AG04450 (cell line): ENCODE measurements at places on chromosomes 6 and 20.

GRCh38 chr20:31861135-31861384 is 9.3 kb downstream of the DUSP15 start:
- DNase-seq, result no peak

GRCh38 chr6:106275692-106276091 is 49.9 kb downstream of the ATG5 start:
- no peak for DNase-seq

DNA sequence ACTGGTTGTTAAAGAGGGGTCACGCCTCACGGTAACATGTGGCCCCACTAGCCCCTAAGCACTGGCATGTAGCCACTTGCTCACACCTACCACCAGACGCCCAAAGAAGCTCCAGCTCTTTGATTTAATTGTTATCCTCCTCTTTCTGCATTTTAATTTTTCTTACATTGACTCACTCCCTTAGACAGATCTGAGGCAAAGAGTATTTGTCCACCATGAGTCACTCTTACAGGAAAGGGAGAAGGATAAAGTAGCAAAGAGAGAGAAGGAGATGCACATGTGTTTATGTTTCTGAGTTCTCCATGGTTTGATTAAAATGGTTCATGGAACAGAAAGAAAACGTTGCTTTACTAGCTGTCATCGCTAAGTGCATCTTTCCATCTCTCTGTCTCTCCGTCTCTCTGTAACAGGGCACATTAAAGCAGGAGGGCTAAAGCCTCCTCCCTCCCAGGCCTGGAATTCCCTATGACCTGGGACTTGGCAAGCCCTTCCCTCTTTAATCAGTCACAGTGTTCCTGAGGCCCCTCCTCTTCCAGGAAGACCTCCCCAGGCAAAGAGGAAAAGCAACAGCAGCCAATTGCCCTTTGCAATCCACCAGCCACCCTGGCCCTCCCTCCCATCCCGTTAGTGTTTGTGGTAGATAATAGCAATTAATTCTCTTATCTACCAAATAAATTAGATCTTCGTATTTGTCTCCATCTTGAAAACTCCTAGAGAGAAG is 112.8 kb upstream of the TSHZ2 start:
- DNase-seq, result no peak

- no peak for DNase-seq
Measured at GRCh38 chr6:169849396-169849795, 98.0 kb downstream of the ERMARD start.

DNA sequence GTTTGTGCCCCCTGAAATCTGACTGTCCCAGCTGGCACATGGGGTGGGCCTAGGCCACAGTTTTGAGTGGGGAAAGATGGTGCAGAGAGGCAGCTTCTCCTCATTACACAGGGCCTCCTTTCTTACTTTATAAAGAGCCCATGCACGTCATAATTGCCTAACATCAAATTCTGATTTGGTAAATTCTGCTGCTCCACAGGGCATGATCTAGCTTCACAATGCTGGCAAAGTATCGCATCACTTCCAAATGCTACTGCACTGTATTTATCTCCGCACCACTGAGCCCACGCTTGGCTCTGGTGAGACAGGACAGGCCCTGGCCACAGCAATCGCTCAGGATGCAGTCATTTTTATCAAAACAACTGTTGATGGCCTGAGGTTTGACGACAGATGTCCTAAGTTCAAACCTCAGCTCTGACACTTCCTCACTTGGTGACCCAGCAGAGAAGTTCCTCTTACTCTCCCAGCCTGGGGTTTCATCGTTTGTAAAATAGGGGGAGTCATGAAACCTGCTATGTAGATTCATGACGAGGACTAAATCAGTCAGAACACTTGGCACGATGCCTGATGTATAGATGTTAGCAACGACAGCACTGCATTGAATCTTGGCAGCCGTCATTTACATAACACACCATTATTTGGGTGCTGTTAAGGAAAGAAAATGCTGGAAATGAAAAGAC is 187.9 kb downstream of the TTLL2 start:
- DNase-seq, result no peak

DNA sequence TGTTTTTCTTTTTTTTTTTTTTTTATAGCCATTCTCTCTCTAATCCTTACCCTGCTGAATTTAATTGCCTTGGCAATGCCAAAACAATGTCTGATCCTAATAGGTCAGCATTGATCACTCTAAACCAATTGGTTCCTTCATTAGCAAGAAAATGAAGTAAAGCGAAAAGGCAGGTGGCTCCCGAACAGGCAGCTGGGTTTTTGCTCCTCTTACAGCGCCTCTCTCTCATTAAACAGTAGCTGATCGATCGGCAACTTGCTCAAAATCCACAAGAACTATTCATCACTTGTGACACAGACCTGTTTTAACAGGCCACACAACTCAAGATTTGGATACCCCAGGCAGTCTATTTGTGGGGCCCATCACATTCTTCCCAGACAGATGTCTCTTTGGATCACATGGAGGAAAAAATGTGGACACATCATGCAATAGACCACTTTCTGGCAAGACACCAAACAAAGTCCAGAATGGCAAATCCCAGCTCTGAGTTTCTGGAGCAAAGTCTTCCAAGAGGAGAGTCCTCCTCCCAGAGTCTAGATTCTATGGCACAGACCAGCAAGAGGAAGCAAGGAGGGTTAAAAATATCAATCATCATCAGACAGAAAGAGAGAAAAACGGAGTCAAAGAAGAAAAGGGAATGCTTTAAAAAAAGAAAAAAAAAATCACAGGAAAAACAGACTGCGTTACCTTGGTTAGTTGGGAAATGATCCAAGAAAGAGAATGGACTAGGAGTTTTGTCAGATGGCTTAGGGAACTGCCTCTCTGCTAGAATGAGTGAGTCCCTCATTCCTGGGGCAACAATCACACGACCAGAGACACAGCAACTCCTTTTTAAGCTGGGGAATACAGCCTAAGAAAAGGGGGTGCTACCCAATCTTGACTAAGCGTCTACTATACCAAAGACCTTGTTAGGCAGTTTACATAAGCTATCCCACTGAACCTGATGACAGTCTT is 247.8 kb downstream of the BTBD9 start:
- DNase-seq, result no peak

DNA sequence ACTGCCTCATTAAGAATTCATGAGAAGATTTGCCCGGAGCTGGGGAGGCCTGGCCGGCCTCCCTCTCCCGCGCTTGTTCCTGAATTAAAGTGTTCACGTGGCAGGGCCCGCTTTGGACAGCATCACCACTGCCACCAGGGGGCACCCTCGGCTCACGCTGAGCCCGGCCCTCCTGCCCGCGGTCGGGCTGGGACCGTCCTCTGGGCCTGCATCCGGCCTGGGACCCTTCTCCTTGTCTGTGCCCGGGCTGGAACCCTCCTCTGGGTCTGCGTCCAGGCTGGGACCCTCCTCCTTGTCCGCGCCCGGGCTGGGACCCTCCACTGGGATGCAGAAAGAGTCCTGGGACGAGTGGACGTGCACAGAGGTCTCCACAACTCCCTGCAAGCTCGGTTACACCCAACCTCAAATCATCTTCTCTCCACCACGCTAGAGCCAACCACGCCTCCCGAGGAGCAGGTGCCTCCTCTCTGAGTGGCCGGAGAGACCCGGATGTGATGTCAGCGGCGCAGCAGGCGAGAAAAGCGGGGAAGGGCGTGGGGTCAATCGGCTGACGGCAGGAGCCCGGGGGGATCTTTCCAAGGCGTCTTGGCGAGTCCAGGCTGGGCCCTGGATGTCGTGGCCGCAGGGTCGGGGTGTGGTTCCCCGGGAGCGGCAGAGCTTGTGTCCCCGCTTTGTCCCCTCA is 50.9 kb upstream of the DACT2 start:
- DNase-seq, result no peak

DNA sequence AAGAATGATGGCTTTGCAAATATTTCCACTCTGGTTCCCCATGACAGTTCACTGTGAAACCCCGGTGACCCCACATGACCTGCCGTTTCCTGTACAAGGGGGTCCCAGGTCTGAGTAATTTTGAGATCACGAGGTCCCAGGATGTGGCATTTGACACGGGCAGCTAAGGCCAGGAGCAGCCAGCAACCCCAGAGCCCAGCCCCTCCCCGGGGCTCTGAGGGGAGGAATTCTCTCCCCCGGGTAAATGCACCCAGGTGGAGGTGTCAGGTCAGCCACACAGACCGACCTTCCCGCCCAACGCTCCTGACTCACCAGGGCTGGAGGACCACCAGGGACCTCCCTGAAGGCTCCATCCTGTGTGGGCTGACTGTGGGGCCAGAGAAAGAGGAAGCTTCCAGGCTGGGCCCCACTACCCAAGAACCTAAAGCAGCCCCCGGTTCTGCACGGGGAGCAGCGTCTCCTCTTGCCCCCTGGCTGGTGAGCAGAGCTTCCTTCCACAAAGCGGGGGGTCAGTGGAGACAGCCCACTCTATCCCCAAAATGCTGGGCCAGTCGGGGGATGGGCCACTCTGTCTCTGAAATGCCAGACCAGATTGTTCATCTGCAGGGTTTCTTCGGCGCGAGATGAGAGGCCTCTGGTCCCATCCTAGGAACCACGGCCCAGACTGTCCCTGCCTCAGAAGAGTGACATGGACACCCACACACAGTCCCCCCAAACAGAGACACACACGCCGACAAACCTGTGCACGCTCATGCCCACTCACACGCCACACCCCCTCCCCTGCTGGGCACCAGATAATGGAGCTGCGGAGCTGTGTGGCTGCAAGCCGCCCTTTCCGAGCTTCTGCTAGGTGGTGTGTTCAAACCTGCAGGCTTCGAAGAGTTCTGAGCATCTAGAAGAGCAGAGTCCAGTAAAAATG is 23.4 kb upstream of the SLCO4A1 start:
- DNase-seq, result no peak

DNA sequence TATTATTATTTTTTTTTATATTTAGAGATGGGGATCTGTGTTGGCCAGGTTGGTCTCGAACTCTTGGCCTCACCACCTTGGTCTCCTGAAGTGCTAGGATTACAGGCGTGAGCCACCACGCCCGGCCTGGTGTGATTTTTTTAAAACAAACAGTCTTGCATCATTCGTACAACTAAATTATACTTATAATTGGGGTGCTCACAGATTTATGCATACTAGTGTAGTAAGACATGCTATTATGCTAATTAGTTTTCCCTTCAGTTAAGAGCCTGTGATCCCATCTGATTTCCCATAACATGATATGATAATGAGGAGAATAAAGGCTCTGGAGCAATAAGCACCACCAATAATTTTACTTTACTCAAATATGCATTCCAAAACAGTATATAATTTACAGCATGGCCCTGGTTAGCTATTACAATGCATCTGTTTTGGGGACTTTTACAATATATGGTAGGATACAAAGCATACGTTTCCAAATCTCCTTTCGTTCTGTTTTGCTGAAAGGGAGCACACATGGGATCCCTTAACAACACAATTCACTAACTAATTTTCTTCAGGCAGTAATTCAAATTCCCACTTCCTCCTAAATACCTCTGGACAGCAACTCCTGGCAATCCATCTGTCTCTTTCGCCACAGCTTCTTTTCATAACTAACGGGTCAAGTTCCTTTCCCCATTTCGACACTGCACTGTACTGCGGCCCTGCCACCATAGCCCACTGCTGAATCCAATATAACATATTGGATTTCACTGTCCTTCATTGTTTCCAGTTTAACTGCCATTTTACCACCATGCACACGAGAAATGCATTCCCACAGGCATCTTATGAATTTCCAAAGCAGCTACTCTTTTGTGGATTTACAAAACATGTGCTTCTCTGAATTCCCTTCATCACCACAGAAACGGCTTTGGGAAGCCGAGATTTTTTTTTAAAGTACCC is 1.7 kb downstream of the NUDT3 start:
- no peak for DNase-seq

DNA sequence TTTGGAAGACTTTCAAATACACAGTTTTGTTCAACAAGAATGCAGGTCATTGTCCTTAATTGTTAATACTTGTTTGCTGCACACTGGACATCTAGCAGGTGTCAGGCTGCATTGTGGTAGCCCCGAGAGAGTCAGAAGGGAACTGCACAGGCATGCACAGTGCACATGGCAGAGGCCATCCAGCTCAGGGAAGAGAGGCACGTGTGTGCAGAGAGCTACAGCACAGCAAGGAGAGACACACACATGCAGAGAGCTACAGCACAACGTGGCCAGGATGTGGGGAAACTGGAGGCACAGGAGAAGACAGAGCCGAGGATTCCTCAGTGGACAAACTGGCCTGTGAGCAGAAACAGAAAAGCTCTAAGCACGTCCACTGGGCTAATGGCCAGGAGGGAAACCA is 272.0 kb downstream of the SMOC2 start:
- no peak for DNase-seq
